CD4-positive, alpha-beta T cell treated with Interferon alpha-2 for 1 hour (primary cell): ENCODE measurements at places on chromosomes 11 and 22.
A peak's percentile ranks its signal among the peaks of the same experiment; 100 is the strongest.

- DNase-seq: no peak
These were observed 5.4 kb downstream of the INPP5J start for GRCh38 chr22:31128156-31128555.

DNA sequence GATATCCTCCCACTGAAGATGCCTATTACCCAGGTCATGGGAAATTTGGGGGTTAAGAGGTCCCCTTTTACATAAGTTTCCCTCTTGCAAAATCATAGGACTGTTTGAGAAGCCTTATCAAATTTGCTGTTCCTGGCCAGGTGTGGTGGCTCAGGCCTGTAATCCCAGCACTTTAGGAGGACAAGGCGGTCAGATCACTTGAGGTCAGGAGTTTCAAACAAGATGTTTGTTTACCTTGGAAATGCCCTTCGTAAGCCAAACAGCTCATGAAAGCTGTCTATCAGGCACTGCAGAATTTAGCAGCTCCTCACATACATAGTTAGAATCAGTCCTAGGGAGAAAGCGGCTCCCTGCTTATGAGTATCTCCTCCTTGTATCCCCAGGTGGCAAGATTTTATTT, 4.9 kb upstream of the EI24 start:
- no peak for DNase-seq

DNA sequence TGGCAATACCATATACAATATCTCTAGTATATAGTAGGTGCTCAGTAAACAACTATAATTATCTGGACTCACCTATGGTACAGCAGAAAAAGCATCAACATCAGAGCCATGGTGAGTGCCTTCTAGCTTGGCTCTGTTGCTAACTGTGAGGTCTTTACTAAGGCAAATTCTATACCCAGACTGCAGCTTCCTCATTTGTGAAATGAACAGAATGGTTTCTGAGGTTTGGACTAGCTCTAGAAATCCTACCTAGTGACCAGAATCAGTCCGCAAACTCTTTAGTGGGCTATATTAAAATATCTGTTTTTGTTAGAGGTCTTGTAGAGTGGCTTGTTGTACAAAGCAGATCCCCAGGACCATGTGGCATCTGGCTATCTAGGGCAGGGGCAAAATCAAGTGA, 3.7 kb downstream of the MS4A1 start:
- no peak for DNase-seq

DNA sequence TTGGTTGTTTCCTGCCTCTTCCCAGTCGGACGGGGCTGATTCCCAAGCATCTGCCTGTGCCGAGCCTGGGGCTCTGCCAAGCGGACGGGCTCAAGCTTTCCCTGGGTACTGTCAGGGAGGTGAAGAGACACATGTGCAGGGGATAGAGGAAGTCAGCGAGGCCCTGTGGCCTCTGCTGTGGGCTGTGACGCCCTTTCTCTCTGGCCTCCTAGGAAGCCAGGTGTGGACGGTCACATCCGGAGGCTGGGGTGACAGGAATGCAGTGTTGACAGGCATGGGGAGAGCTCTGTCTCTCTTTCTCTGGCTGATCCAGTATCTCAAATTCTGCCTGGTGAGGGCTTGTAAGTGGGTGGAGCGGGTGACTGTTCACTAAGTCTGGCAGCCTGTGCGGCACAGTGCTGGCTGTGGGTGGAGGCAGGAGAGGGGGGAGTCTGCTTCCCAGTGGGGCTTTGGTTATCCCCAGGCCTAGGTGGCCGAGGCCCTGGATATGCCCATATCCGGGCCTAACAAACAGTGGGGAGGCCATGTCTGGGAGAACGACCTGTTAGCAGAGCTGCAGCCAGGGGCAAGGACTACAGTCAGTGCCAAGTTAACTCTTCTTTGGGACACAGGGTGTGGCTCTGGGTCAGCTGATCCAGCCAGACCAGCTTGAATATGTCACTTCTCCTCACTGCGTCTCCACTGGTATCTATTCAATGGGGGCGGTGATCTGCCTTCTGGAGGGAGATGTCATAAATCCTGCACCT, 1.9 kb downstream of the KCTD17 start:
- DNase-seq: no peak

- DNase-seq: no peak
These were observed 31.3 kb upstream of the DGKZ start for GRCh38 chr11:46315783-46316563.

- DNase-seq: peak; percentile 63
These were observed 11.0 kb downstream of the MPZL3 start for GRCh38 chr11:118240999-118241763.

DNA sequence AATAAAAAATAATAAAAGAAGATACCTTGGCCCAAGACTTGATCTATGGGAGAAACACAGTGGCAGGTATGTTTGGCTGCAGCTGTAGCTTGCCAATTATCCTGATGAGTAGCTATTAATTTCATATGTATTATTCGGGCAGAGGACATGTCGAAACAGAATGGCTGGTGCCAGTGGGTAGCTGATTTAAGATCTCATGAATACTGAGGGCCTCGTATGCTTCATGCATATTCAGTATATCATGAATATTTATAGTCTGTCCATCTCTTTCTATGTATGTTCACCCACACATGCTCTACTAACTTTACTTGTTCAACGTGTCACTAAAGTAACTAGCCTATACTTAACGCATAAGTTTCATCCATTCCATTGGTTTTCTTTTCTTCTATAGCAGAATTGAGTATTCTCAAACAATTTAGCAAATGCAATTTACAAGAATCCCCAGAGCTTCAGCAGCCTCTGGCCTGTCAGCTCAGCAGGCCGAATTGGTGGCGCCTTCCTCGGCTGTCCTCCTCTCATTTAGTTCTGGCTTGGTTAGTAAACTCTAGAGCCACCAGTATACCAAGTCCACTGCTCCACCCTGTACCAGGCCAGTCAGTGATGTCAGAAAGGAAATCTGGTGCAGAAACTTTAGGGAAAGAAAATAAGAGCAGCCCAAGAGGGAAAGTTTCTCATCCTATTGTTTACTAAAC, 17.9 kb downstream of the ART5 start:
- no peak for DNase-seq

- no peak for DNase-seq
These were observed 12.9 kb upstream of the MRGPRE start for GRCh38 chr11:3245071-3245470.

DNA sequence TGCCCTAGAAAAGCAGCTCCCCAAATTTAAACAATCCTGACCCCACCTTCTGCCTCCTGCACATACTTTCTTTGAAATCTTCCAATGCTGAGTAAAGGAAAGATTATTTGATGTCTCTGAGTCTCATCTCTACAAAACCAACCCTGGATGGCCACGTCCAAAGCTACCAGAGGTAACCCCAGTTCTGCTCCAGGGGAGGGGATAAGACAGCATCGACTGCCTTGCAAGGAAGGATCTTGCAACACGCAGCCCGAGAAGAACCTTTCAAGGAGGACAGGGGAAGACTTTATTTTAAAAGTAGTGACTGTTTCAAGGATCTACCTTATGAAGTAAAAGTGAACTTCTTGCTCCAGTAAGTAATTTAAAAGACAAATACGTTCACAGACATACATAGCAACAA, 66.5 kb upstream of the TMEM45B start:
- DNase-seq: no peak

DNA sequence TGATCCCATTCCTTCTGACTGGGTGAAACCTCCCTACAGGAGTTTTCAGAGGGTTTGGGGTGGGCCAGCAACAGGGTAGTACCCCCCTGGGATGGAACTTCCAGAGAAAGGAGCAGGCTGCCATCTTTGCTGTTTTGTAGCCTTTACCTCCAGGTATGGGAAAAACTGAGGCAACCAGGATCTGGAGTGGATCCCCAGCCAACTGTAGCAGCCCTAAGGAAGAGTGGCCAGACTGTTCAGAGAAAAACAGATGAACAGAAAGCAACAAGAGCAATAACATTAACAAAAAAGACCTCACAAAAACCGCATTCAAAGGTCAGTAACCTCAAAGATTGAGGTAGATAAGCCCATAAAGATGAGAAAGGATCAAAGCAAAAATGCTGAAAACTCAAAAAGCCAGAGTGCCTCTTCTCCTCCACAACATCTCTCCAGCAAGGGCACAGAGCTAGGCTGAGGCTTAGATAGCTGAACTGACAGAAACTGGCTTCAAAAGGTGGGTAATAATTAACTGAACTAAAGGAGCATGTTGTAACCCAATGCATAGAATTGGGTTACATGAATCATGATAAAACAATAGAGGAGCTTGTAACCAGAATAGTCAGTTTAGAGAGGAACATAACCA, 1288.6 kb upstream of the CNTN5 start:
- no peak for DNase-seq

DNA sequence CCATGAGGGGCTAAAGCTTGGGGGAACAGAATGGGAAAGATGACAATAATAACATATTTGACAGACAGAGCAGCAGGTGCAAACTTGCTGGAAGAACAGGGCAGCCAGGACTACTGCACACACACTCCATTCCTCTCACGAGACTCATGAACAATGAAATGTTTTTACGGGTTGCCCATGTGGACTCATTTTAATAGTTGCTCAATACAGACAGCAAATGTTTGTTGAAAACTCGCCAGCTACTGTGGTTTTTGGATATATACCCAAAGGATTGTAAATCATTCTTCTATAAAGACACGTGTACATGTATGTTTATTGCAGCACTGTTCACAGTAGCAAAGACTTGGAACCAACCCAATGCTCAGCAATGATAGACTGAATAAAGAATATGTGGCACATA, 10.3 kb downstream of the SYT13 start:
- no peak for DNase-seq

DNA sequence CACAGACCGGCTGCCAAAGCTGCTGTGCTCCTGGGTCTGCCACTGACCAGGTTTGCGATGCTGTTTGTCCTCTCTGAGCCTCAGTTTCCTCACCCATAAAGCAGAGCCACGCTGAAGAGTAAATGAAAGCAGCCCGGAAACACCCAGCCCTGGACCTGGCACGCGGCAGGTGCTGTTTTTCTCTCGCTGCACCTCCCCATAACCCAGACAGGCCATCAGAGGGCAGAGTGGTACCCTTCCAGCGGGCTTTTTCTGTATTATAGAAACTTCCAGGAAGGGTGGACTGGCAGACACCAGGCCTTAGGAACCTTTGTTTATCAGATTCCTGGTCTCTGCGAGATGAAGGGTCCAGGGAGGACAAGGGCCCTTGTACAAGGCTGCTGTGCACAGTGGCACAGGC, 17.9 kb upstream of the FGF19 start:
- no peak for DNase-seq

DNA sequence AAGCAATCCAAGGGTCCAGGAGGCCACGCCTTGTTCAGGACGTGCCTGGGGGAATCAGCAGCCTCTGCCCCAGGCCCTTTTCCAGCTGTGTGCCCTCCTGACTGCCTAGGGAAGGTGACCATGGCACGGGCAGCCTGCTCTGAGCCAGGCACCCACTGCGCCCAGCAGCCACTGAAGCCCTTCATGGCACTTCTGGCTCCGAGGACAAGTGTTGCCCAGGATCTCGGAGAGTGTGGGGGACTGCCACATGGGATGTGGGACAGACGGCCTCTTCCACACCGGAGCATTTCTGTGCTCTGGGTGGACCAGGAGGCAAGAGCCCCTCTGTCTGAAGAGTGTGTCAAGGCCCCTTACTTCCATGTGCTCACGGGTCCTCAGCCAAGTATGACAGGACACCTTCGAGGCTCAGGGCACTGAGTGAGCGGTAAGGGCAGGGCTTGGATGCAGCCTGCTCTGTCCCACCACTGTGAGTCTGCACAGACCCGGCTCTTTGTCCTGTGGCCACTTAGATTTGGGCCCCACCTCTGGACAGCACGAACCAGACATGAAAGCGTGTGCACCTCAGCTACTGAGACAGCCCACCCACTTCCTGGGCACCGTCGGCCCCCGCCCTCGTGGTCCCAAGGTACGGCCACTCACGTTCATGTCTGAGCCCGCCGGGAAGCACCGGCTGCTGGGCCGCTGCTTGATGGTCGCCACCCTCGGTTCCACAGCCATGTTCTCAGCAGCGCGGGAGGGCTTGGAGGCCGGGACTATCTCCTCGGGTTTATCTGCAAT, 93.6 kb downstream of the CTTN start:
- DNase-seq: no peak

- no peak for DNase-seq
These were observed 8.3 kb downstream of the FDX1 start for GRCh38 chr11:110438017-110438416.

- DNase-seq: no peak
These were observed 540.3 kb upstream of the LUZP2 start for GRCh38 chr11:23956586-23956985.

- no peak for DNase-seq
These were observed 63.9 kb downstream of the PKNOX2 start for GRCh38 chr11:125228445-125228844.

DNA sequence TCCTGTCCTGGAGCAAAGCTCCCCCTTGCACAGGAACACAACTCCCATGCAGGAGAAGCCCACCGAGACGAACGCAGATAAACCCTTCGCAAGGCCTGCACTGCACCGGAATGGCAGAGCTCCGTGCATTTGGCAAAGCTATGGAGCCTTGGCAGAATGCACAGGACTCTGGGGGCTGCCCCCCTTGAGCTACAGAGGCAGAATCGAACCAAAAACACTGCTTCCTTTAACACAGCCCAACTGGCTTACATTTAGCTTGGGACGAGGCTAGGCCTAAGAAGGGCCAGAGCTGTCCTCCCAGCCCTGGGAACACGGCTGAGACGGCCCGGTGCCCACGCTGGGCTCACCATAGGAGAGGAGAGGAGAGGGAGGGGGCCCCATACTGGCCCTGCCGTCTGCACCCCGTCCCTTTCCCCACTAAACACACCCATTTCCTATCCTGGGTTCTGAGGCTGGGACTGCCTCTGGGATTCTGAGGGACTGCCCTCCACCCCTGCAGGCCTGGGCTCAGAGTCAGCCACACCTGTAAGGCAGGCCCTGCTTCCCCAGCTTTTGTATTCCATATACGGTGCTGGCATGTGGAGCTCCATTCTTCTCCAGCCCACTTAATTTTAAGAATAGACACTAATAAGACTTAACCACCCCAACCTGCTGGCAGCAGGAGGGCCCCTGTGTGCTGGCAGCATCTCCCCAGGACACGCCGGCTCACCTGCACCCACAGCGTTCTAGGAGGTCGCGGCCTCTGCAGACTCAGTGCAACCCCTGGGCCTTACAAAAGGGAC, 32.9 kb downstream of the PPM1F start:
- no peak for DNase-seq

DNA sequence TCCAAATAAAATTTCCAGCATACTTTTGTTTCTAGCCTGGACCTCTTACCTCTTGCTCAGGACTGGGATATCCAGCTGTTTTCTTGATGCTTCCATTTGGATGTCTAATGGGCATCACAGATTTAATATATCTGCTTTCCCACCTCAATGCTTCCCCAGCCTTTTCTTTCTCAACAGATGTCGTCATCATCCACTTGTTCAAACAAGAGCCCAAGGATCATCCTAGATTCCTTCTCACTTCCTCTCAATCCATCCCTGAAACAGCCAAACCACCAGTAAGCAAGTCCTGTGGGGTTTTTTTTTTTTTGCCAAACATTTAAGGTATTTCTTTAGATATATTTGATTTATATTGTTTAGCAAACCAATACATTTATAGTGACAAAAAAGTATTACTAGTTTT, 12.5 kb downstream of the THY1 start:
- DNase-seq: no peak

GRCh38 chr11:98703779-98704556, 316.8 kb upstream of the CNTN5 start:
- DNase-seq: no peak
